Stimulated activated CD8-positive, alpha-beta memory T cell treated with anti-CD3 and anti-CD28 coated beads, Interleukin-7, amount 100 ng/mL, for 1 hour (primary cell): ENCODE measurements at places on chromosomes 4 and X.

DNA sequence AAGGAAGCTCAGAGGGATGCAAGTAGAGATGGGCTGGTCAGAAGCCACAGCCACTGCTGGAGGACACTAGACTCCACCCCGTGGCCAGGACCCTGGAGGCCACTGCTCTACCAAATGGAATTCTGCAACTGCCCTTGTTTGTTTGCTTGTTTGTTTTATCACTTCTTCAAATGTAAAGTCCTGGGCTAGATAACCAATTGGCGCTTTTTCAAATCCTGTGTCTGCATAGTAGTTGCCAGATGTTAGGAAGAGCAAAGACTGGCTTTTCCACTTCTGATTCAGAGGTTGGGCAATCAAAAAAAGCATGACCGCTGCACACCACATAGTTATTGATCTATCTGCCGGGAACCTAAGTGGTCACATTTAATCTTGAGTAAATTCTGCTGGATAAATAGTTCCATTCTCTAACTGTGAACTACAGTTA, 255.2 kb upstream of the SFRP2 start:
- no peak for DNase-seq

DNA sequence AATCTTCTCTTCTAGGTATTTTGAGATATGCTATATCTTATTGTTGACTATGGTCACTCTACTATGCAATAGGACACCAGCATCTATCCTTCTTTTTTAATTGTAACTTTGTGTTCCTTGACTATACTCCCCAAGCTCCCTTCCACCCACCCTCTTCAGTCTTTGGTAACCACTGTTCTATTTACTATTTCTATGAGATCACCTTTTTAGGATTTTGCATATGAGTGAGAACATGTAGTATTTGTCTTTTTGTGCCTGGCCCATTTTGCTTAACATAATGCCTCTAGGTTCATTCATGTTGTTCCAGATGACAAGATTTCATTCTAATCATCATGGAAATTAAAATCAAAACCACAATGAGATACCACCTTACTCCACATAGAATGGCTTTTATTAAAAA, 63.3 kb upstream of the BANK1 start:
- no peak for DNase-seq

GRCh38 chrX:39580043-39580442, 517.7 kb downstream of the BCOR start:
- no peak for DNase-seq

DNA sequence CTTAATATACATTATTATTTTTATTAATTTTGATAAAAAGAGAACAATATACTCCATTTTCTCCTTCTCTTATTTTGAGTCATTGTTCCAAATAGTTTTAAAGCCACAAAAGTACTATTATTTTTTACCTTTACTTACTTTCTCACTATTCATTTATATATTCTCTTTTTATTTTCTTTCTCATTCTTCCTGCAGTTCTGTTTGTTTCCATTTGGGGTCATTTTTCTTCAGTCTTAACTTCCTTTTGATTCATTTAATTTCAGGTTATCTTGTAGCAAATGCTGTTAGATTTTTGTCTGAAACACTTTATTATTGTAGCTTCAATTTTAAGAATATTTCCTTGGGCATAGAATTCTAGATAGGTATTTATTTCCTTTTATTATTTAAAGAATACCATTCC, 438.6 kb upstream of the EPHA5 start:
- no peak for DNase-seq

DNA sequence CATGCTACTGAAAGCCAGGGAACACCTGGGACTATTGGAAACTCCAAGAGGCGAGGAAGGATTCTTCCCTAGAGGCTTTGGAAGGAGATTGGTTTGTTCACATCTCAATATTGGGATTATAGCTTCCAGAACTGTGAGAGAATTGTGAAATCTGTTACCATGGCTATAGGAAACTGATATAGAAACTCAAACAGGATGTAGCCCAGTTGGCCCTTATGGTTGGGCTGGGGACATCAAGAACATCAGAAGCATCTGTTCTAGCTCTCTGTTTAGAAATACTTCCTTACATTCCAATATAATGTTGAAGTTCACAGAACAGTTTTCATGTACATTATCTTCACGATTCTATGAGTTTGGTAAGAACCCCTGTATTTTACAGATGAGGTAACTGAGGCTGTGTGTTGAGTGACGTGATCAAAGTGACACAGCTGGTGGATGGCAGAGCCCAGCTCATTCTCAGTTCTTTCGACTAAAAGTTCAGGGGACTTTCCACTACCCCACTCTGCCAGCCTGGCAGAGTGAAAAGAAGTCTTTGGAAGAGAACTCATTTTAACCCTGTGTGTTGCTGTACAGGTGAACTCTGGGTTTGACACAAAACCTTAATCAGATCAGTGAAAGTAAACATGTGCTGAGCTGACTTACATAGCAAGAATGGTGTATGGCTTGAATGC, 183.0 kb downstream of the GBA3 start:
- DNase-seq, result no peak

DNA sequence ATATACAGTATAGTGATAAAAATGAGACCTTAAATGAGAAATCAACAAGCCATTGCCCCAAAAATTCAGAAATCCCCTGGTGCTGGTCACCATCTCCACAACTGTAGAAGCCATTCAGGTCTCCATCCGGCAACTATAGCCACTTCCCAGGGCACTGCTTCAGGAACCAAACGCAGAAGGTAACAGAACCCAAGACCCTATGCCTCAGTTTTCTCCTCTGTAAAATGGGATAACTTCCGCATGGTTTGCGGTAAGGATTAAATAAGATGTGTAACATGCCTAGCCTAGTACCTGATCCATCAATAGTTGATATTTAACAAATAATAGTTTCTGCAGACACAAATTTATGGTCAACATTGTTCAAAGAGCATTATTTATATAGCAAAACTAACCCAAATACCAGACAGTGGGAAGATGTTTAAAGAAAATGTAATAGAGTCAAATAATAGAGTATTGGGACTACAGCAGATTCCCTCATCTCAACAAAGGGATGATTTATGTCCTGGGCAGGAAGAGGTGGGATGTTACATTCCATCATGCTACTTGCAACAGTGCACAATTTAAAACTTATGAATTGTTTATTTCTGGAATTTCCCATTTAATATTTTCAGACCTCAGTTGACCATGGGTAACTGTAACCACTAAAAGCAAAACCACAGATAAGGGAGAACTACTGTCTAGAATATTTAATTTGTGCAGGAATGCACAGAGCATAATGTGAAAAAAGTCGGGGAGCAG, 30.0 kb downstream of the IRF2 start:
- DNase-seq, result no peak

DNA sequence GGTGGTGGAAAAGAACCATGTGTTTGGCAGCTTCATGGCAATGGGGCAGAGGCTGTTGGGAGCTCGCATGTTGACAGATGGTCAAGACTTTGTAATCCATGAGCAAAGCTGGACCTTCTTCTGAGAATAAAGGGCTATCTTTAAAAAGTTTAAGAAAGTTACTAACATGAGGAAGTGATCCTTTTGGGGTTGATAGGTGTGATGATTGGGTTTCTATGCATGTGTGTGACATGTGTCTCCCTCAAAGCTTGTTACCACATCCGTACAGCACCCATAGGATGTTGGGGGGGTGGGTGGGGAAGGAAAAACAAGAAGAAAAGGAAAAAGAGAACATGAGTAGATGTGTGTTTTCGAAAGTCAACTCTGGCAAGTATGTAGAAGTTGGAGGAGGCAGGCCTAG, 123.0 kb upstream of the TLR3 start:
- DNase-seq, result no peak

DNA sequence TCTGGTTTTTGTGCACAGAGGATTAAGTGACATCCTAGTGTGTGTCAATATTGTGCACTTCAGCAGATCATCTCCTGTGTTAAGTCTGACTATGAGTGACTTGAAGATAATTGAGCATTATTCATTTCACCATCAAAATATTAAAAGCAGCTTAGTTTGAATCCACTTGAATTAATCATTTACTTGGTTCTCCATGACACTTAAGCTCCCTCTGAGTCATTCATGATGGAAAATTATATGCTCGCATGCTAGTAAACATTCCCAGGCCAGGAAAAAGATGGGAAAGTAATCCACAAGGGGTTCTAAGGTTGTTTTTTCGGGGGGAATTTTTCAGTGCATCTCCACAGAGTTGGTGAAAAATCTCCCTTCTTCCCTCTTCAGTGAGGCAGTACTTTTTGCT, 97.2 kb upstream of the EOLA2 start:
- no peak for DNase-seq

DNA sequence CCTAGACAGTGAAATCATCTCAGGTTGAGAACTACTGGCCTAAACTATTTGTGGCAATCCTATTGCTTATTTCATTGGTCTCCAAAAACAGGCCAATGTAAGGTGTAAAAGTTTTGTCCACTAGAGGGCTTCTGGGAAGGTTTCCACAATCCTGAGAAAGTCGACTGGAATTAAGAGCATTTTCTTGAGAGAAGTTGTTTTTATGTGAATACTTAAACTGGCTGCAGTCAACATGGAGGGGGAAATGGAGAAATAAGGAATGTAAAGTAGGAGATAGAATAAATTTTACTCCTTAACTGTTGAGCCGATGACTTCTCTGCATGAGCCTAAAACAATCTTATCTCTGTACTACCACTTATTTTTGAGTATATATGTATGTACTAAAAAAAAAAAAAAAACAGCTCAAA, 11.0 kb upstream of the EIF4E start:
- DNase-seq, result no peak

DNA sequence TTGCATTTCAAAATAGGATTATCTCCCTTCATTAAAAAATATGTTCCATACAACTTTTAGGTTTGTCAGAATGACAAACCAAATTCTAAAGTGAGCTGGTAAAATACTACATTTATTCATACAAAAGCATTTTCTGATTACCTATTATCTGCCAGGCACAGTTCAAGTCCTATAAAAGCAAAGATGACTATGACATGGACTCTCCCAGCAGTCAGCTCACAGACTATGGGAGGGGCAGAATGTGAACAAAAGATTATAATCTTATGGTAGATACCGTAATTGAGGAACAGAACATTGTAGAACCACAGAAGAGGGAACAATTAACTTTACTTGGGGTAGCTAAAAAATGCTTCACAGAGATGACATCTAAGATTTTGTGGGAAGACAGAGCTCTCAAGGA, 12.4 kb downstream of the PAQR3 start:
- DNase-seq, result no peak

- DNase-seq, result no peak
Measured at GRCh38 chr4:156948738-156949137, 22.9 kb downstream of the PDGFC start.

- no peak for DNase-seq
Measured at GRCh38 chr4:82797040-82797404, 1.6 kb downstream of the SCD5 start.

DNA sequence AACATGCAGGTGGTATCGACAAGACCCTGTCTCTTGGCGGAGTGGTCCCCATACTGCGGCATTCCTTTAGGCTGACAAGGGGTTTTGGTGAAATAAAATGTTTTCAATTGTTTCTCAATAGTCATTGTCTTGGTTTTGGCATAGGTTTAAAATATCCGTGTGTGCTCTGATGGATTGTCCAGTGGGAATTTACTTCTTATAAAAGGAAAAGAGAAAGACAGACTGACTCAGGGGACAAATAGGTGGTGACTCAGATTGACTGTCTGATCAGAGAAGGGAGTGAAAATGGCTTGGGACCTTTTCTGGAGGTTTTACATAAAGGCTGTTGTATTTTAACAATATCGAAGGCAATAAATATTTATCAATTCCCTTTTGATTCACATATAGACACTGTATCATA, 129.8 kb downstream of the SORBS2 start:
- no peak for DNase-seq

- no peak for DNase-seq
Measured at GRCh38 chr4:121555315-121556107, 141.3 kb downstream of the ANXA5 start.

GRCh38 chr4:141329174-141329569, 108.5 kb downstream of the ZNF330 start:
- DNase-seq, result no peak

DNA sequence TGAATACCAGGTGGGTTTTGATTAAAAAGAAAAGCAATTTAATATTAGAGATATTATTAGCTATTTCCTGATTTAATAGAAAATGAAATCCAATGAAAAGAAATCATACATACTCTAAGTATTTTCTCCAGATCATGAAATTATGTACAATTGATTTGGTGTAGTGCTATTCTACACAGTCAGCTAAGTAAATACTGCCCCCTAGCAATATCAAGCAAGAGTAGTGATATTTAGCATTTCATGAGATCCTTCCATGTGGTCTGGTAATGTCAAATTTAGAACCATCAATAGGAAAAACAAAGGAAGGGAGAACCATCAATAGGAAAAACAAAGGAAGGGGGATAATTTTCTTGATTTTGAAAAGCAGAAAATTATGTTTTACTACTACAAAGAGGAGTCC, 114.6 kb downstream of the TBCK start:
- DNase-seq, result no peak

DNA sequence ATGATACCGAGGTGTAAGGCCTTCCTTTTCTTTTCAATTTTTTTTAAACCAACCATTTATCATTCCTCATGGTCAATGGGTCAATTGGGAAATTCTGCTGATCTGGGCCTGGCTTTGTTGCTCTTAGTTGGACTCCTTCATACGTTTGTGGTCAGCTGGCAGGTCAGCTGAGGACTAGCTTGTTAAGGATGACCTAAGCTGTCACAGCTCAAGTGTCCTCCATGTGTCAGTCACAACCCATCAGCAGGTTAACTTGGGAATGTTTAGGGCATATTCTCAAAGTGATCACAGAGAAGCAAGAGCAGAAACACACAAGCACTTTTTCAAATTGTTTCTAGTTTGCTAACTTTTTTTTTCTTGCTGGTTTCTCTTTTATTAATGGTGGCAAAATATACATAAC, 117.4 kb upstream of the MAB21L2 start:
- no peak for DNase-seq

GRCh38 chr4:8860096-8860891, 11.3 kb downstream of the HMX1 start:
- DNase-seq, result no peak

DNA sequence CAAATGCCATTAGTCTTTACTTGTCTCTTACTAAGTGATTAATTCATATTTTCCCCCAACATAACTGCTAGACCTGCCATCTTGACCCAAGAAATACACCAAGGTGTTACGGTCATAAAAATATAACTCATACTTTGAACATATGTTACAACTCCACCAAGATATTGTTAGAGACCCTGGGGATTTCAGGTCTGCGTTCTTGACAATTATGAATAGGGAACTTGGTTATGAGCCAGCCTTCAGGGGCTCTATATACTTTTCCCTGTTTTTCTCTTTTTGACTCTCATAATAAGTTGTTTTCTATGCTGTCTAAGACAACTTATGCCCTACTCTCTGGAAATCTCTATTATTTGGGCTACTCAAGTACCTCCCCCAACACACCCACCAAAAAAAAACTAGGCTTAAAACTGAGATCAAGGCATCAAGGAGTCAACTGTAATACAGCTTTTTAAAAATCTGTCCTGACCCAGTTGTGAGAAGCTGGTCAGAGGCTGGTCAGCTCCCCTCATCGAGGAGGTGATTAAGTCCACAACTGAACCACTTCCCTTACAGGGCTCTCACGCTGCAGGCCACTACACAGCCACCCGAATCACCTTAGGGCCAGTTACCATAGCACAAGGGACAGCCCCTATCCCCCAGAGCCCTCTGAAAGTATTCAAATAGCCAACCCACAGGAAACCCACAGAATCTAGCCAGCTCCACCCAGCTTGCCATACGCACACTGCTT, 10.5 kb upstream of the TLR3 start:
- no peak for DNase-seq
